ENCODE measurements at places on chromosomes 2 and 18. TPM values are rescaled to one million over a fixed set of nuclear protein-coding genes. Genes with fewer than 3 reads are reported as not detected.

GRCh38 chr2:120465012-120465700, 119.2 kb downstream of the INHBB start:
- no peak for DNase-seq

- no peak for DNase-seq
Measured at GRCh38 chr2:72894514-72894913, 7.3 kb downstream of the SPR start.

GRCh38 chr2:102235491-102235890, 48.7 kb downstream of the IL1RL2 start:
- peak; percentile 55 for DNase-seq

DNA sequence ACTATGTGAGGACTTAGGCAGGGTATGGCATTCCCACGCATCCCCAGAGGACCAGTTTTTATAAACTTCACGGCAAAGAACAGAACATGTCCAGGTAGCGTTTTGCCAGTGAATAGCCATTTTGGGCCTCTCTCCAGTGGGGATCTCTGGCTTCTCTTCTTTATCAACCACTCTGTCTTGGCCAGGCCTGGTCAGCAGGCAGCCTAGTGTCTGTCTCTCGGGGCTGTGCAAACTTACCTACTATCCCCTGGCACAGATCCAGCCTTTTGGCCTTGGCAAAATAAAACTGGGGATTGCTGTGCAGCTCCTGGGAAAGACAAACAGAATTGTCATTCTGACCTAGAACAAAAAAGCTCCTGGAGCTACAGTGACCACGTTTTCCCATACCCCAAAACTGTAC, 14.5 kb downstream of the CAPN14 start:
- DNase-seq: no peak

DNA sequence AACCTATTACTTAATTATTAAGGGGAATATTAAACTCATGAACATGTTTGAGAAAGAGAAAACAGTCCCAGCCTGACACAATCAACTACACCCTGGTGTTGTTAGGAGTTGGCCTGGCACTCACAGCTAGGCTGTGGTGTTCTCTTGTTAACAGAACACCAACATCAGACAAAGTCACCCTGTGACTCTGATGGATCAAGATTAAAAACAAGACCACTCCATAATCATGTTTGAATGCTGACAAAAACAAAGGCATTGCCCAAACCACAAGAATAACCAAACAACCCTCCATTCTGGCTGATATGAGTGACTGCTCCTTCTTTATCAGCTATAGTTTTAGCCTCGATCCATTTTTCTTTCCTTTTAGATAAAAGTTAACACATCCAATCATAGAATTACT, 3.0 kb downstream of the BOLL start:
- no peak for DNase-seq

- DNase-seq: no peak
Measured at GRCh38 chr2:99000708-99001107, 64.7 kb upstream of the CRACDL start.

- DNase-seq: no peak
Measured at GRCh38 chr2:129167456-129167855, 812.0 kb upstream of the RAB6C start.

DNA sequence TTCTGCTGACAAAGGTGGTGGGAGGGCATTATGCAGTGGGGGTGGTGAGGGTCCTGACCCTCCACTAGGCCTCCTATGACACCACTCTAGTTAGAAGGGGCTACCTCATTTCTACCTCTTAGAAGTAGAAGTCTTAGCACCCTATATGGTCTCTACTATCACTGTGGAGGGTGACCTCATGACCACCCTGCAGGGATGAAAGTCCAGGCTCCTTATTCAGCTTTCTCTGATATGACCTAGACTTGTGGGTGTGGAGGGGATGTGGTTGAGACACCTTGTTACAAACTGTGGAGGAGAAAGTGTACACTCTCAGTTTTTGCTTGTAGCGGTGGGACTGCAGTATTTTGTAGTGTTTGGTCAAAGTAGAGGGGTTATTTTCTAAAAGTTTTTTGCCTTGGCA, 18.6 kb downstream of the TMEM182 start:
- no peak for DNase-seq

DNA sequence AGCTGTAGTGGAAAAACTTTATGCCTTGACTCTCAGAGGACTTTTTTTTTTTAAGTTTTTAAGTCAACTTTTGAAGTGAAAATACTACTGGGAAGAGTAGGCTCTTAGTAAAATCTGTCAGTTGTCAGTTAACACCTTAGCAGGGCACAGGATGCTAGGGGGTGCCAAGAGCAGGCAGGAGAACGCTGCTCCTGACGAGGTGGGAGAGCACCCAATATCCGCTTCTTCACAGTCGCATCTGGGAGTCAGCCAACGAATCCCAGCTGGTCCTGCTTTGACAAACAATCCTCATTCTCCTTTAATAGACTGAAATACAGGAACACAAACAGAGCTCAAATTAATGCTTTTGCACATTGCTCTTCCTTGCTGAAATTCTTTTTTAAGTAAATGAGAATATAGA, 709.5 kb upstream of the ACVR2A start:
- no peak for DNase-seq

GRCh38 chr2:103010751-103011150, 248.9 kb downstream of the TMEM182 start:
- no peak for DNase-seq

DNA sequence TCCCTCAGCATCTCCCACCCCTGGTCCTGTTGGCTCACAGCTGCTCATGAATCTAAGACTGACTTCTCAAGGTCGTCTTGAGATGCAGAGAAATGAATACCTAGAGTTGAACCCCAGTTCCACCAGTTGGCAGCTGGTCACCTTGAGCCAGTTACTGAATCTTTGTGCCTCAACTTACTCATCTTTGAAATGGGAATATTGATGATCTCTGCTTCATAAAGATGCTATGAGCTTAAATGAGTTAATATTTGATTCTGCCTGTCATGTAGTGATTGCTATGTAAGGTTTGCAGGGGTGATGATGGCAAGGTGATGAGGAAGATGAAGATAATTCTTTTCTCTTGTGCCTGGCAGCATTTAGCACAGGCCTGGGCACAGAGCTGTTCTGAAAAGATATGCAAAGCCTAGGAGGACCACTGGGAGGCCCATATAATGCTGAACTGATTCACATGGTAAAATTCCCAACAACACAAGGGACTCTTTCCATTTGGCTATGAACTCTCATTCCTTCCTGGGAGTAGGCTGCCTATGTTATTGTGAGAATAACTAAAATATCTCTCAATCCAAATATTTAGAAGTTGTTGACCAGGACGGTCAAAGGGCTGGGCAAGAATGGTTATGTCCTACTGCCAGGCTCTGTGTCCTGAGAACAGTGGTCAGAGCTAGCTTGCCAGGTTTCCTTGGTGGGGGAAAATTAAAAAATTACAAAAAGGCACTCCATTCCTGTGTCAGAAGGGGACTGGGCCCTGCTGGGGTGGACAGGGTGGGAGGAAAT, 70.9 kb downstream of the APOB start:
- DNase-seq: no peak

- peak; percentile 70 for DNase-seq
Measured at GRCh38 chr2:150485871-150486538, 1.5 kb downstream of the RND3 start.

DNA sequence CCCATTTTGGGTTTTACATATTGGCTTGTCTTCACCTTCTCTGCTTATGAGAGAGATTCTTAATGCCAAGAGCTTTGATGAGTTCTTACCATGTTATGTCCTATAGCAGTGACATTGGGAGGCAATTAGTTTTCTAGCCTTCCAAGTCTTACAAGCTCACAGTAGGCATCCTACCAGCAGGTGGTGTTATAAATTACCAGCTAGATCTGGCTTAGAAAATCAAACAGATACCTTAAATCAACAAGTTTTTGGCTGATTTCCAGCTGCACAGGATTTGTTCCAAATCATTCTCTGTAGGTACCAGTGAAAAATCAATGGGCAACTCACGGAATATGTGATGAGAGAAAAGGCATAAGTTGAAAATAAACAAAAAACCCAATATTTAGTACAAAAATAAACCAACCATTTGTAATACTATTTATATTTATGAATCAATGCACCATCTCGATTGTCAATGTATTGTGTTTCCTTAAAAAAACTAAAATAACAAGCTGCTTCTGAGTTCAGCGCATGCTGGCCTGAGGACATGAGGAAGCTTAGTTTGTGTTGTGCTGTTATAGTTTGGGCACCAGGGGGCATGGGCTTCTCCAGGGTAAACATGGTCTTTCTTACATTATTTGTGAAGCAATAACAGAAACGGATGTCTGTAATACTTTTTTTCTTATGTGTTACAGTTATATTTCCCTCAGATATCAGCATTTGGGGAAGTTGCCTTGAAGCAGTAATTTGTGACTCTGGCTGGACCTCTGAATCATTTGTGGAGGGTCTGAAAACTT, 34.1 kb upstream of the NXPH2 start:
- DNase-seq: peak; percentile 13

Gene CD226
- 0.06 TPM for total RNA-seq

Gene PPP1R1C
- total RNA-seq: 9.3 TPM

Gene MERTK
- total RNA-seq: 6.1 TPM

Gene TRAPPC12
- total RNA-seq: 59.5 TPM

Gene STPG4
- total RNA-seq: not detected

Gene TNFAIP6
- total RNA-seq: not detected

Gene C2orf15
- total RNA-seq: 5.6 TPM

Gene GALNT14
- 6.0 TPM for total RNA-seq

Gene ASTL
- total RNA-seq: not detected

Gene ATL2
- total RNA-seq: 158 TPM
